ENCODE measurements at places on chromosomes 12 and 14.

DNA sequence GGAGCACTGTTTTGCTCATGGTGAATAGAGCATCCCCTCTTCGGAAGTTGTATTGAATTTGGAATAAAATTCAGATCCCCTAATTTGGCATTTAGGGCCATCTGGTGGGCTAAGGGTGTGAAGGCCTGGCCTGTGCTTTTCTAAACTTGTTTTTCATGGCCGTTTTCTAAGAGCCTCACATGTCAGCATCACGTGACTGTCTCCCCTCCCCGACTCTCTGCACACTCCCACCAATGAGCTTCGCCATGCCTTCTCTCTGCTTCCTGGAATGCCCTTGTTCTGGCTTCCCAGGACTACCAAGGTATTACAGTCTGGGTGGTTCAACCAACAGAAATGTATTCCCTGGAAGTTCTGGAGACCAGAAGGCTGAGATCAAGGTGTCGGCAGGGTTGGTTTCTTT, 85.3 kb downstream of the PRIMA1 start:
- no peak for DNase-seq

DNA sequence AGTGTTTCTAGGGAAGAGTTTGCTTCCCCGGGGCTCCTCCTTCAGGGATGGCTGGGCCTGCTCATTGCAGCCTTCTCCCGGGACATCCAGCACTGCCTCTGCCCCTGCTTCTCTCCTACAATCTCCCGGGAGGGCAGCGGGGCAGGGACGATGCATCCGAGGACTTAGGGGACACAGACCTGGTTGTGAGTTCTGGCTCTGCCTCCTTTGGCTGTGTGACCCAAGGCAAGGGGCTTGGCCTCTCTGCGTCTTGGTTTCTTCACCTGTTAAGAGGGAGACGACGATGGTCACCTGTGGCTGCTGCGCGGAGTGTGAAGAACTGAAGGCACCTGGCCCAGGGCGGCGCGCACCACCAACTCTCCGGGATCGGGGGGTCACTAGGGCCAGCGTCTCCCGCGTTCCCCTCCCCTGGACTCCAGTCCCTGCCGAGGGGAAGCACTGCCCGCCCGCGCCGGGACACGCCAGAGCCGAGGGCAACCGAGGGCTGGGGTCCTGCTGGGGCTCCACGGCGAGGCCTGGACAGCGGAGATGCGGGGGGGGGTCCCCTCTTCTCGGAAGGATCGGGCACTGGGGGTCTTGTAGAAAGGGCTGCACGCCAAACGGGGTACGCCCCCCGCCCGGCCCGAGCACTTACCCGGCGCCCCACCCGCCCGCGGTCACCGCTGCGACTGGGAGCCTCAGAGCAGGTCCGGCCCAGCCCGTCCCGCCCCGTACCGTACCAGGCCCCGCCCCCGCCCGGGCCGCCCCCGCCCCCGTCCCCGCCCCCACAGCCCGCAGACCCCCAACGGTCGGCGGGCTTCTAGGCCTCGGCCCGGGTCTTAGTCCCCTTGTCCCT, at the start of gene HVCN1:
Gene HVCN1, minus strand, starts transcription at position 670 of the 835 bp plus-strand sequence. CDS start 5,870 bp downstream, outside the sequence.
- peak; percentile 28 for DNase-seq

GRCh38 chr12:132433641-132434395, 56.1 kb upstream of the FBRSL1 start:
- DNase-seq, result no peak

DNA sequence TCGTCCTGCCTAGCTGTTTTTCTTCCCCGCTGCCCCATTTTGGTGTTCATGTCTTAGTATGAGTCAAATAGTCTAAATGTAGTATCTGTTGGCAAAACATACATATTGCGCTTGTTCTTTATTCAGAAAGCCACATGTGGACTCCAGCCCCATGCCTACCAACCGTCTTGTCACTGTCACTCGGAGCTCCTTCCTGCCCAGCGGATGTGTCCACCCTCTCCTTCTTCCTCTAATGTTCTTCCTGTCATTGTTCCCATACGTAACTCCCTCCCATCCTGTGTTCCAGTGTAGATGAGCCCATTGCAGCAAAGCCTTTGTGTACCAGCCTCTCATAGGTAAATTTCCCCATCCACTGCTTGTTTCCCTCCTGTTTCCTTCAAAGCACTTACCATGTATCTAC, 120.5 kb downstream of the TMX1 start:
- no peak for DNase-seq

- no peak for DNase-seq
These were observed 63.7 kb upstream of the YARS2 start for GRCh38 chr12:32819424-32819823.

DNA sequence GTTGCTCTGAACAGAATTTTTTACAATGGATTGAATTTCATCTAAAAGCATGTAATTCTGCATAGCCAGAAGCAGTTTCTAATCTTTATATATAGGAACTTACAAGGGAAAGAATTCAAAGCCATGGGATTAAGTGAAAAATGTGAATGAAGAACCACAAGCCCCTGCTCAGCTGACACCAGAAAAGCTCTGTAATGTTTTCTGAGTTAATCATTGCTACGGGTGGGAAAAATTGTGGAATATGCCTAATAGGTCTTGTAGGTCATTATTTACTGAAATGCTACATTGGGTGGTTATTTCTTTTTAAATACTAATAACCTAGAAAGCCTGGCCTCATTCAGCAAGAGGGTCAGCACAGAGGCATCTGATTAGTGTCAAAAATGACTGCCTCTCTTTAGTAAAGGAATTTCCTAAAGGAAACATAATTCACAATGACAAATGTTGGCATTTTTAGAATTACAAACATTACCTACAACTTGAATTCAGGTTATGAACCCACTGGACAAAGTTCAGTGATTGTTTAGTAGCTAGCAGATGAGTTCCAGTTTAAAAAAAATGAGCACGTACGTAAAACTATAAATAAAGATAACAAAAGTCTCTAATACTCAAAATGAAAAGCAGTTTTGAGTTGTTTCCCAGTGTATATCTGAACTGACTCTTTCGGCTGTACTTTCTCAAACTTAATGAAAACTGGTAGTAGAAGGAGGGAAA, 75.3 kb downstream of the BMP4 start:
- no peak for DNase-seq

- peak; percentile 48 for DNase-seq
These were observed 840 bp downstream of the PNP start for GRCh38 chr14:20469890-20470602.

- DNase-seq, result no peak
These were observed 94.7 kb downstream of the ANO6 start for GRCh38 chr12:45310627-45310968.

GRCh38 chr14:34190717-34191116, 239.8 kb upstream of the EGLN3 start:
- no peak for DNase-seq

GRCh38 chr14:36820111-36820709, 158.6 kb downstream of the PAX9 start:
- DNase-seq, result no peak

GRCh38 chr12:127771546-127771945, 495.4 kb upstream of the TMEM132C start:
- DNase-seq, result no peak

DNA sequence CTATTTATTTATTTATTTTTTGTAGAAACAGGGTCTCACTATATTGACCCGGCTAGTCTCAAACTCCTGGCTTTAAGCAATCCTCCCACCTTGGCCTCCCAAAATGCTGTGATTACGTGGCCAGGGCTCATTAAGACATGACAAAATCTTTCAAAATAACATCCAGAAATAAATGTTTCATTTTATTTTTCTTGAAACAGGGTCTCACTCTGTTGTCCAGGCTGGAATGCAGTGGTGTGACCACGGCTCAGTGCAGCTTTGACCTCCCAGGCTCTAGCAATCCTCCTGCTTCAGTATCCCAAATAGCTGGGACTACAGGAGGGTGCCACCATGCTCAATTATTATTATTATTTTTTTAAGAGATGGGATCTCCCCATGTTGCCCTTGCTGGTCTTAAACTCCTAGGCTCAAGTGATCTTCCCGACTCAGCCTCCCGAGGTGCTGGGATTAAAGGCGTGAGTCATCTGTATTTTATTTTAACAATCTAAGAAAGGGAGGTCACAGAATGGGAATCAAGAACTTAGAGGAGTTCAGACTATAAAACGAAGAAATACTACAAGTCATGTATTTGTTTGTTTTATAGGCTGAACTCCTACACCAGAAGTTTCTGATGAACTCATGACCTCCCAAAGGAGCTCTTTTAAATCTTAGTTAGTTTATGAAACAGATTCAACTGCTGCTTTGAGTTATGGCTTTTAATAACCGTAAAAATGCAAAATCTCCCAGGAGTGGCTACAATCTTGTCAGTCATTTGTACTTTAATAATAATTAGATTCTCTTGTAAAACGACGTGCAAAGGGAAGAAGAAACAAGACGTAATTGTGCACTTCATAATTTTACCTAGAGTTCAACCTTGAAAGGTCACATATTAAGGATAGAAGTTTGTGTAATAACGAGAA, 2.1 kb upstream of the TMEM263 start:
- no peak for DNase-seq

- no peak for DNase-seq
These were observed 131.9 kb upstream of the FUT8 start for GRCh38 chr14:65280653-65281052.

GRCh38 chr14:37585971-37586796, 8.9 kb downstream of the FOXA1 start:
- DNase-seq, result no peak

DNA sequence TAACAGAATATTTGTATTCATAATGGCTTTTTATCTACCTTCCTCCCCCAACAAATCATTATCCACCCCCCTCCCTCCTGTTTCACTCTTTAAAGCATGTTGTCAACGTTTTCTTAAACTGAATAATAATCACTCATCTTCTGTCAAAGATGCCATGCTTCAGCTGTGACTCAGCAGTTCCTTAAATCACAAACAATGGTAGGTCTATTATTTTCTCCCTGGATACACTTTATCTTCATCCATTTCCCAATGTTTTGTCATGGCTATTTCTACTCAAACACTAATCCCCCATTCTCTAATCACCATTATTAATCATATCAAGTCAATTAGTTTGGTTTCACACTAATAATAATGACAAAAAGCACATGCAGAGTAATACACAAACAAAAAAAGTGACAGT, 6.5 kb downstream of the CLEC12B start:
- DNase-seq, result no peak

DNA sequence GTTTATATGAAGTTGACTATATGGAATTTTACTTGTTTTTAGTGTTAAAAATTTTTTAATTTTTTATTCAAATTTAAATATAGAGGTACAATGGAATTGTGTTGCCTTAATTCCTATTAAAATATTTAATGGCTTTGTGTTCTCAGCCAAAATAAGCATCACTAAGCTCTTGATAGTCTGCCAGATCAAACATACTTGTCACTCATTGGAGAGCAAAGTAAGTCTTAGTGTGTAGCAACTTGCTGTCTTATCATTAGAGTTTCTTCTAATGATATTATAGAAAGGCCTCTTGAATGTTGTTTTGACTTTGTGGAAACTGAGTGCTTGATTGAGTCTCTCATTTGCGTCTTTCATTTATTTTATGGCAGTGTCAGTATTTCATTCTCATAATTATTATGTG, 10.7 kb downstream of the SFSWAP start:
- no peak for DNase-seq

DNA sequence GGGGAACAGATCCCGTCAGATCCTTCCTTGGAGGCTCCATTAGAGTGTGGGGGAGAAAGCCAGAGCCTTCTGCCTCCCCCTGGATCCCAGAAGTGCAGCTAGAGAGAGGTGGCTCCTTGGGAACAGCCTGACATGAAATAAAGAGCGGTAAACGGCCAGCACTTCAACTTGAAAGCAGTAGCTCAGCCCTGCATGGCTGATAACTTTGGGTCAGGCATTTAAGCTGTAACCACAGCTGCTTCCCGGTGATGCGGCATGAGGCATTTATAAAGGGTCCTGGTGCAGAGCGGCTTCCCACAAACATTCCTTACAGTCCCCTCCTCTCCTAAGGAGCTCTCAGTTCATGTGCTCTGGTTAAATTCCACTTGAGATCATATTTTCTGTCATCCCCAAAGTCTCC, 960.3 kb downstream of the VRK1 start:
- no peak for DNase-seq

- DNase-seq, result no peak
These were observed 47.5 kb downstream of the PPFIBP1 start for GRCh38 chr12:27571463-27571862.

GRCh38 chr12:23140710-23141109, 515.7 kb downstream of the ETNK1 start:
- DNase-seq, result no peak

GRCh38 chr12:84069699-84070098, 842.9 kb downstream of the SLC6A15 start:
- DNase-seq, result no peak

- DNase-seq, result peak; percentile 59
These were observed 455.0 kb downstream of the PCNX1 start for GRCh38 chr14:71362282-71362681.

GRCh38 chr12:8734873-8735381, 37.1 kb downstream of the RIMKLB start:
- no peak for DNase-seq

GRCh38 chr14:28365510-28365909, 401.1 kb upstream of the FOXG1 start:
- no peak for DNase-seq

- no peak for DNase-seq
These were observed 66.1 kb downstream of the ST8SIA1 start for GRCh38 chr12:22268406-22268805.

- DNase-seq, result peak; percentile 16
These were observed 48.7 kb downstream of the MIPOL1 start for GRCh38 chr14:37246427-37246829.

- no peak for DNase-seq
These were observed 25.5 kb downstream of the RBM19 start for GRCh38 chr12:113940357-113941207.

DNA sequence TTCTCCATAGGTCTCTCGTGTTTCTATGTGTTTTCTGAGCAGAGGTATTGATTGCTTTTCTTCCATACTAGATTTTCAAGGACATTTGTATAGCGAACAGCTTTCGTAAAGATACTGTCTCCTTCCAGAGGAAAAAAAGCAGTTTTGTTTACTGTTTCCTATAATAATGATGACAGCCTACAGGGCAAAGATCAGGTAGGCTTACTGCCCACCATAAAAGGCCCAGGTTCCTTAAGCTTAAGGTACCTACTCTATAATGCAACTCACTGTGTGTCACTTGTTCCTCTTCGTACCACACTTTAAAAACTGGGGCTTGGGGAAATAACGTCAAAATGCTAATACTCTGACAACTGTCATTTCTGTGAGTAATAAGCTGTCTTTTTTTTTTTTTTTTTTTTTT, 6.7 kb downstream of the PLCZ1 start:
- DNase-seq, result no peak

- no peak for DNase-seq
These were observed 6.4 kb upstream of the CLEC6A start for GRCh38 chr12:8449355-8449859.
